Activated CD4-positive, alpha-beta T cell treated with anti-CD3 and anti-CD28 coated beads for 24 hours (primary cell): ENCODE measurements at places on chromosomes 3 and 15.

GRCh38 chr3:67335813-67336212 is 318.6 kb downstream of the SUCLG2 start:
- no peak for DNase-seq

- no peak for DNase-seq
Observed at GRCh38 chr3:188580223-188580622, 426.3 kb downstream of the LPP start.

GRCh38 chr3:108134555-108134880 is 43.7 kb upstream of the CD47 start:
- DNase-seq, result no peak

DNA sequence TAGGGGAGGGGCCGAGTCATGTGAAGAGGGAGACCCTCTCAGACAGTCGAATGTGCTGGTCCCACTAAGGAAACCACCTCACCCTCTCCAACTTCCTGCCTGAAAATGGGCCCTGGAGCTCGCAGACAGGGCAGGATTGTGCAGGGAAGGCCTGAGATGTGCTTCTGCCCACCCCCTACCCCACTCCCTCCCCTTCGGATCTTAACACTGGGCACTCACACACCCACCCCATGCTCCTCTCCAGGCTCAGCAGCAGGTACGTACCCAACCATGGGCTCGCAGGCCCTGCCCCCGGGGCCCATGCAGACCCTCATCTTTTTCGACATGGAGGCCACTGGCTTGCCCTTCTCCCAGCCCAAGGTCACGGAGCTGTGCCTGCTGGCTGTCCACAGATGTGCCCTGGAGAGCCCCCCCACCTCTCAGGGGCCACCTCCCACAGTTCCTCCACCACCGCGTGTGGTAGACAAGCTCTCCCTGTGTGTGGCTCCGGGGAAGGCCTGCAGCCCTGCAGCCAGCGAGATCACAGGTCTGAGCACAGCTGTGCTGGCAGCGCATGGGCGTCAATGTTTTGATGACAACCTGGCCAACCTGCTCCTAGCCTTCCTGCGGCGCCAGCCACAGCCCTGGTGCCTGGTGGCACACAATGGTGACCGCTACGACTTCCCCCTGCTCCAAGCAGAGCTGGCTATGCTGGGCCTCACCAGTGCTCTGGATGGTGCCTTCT is 20.0 kb downstream of the ATRIP start:
- DNase-seq, result no peak

GRCh38 chr15:80856809-80857377 is 77.7 kb downstream of the CEMIP start:
- no peak for DNase-seq

DNA sequence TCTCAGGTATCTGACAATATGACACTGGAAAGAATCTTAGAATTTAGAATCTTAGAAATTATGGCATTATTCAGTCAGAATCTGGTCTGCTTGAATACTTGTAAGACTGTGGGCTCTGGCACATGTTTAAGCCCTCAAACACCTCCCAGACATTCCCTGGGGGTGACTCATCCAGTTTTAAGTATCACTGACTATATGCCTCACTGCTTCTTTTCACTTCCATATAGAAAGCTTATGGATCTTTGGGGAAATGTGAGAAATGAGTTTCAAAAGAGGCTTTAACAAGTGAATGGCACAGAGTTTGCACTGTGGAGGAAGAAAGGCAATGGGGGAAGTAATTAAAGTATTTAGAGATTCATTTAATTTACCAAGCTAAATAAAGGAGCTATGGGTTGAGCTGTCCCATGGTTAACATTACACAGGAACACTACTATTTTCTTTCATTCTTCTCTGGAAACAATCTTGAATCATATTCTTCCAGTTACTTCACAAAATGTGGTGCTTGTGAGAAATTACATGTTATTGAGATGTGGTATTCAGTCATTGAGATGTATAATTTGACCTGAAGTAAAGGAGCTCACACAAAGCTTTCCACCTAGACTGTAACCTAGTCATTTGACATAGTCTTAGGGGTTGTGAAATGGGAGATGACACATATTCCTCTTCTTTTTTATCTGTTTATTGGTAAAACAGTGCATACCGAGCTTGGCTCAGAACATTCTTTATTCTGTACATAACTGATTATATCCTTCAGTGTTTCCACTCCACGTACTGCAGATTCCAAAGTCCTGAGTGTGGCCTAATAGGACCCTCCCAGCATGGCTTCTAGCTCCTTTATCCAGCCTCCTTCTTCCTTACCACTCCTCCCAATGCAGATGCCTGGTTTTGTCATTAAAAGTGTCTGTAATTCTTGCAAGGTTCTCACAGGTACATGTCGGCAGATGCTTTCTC is 544.6 kb upstream of the NECTIN3 start:
- DNase-seq, result no peak

- DNase-seq, result peak; percentile 54
Observed at GRCh38 chr3:20054549-20054987, 14.3 kb downstream of the KAT2B start.

DNA sequence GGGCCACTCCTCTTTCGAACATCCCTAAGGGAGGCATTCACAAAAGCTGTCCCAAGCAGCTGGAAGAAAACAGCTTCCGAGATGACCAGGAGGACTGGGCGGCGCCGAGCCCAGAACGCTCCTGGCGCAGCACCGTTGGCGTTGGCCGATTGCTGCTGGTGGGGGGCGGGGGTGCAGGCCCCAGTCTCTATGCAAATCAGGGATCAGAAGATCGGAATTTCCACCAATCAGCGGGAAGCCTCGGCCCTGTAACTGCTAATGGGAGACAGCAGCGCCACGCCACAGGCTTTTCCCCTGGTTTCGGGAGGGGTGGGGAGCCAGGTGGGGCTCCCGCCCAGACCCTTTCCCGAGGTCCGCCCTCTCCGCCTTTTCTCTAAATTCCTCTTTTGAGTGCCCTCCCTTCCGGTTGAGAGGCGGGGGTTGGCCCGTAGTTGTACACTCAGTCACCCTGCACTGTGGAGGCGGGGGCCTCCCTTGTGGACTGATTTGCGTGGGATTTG is 27.0 kb downstream of the HMCES start:
- no peak for DNase-seq
